ENCODE measurements at places on chromosomes 16 and 17. TPM values are rescaled to one million over a fixed set of nuclear protein-coding genes. Genes with fewer than 3 reads are reported as not detected.

Gene CPNE7
- polyA plus RNA-seq, result 9.6 TPM

Gene SPN
- polyA plus RNA-seq, result 49.3 TPM

Gene HOXB13
- polyA plus RNA-seq, result 0.32 TPM

Gene AARSD1
- 42.5 TPM for polyA plus RNA-seq

Gene PRKCB
- 21.9 TPM for polyA plus RNA-seq

Gene SUMO2
- 135 TPM for polyA plus RNA-seq

Gene CASKIN2
- 5.4 TPM for polyA plus RNA-seq

Gene ADAD2
- polyA plus RNA-seq, result 0.71 TPM

Gene CSH2
- 11.2 TPM for polyA plus RNA-seq

Gene IL21R
- 12.8 TPM for polyA plus RNA-seq

Gene SUZ12
- polyA plus RNA-seq, result 33.0 TPM

Gene NPIPB9
- polyA plus RNA-seq, result 1.4 TPM

Gene SMIM22
- polyA plus RNA-seq, result 16.2 TPM

Gene MYO15A
- polyA plus RNA-seq, result 1.9 TPM

Gene POLG2
- 24.4 TPM for polyA plus RNA-seq

Gene CHCT1
- polyA plus RNA-seq, result 0.05 TPM

Gene HP
- 16.9 TPM for polyA plus RNA-seq

Gene ZNF287
- polyA plus RNA-seq, result 7.6 TPM

Gene HOXB4
- polyA plus RNA-seq, result 1.5 TPM

Gene CWC25
- polyA plus RNA-seq, result 36.2 TPM

Gene CHST4
- 0.34 TPM for polyA plus RNA-seq

Gene PPP1R27
- polyA plus RNA-seq, result 0.94 TPM

Gene ARHGDIG
- 0.52 TPM for polyA plus RNA-seq

Gene CD300C
- polyA plus RNA-seq, result 1.2 TPM

Gene OTOP2
- polyA plus RNA-seq, result 0.23 TPM

Gene C16orf82
- polyA plus RNA-seq, result 0.05 TPM

Gene SLC5A10
- polyA plus RNA-seq, result 0.52 TPM

Gene PRR11
- 3.2 TPM for polyA plus RNA-seq

Gene CSH1
- 11.6 TPM for polyA plus RNA-seq

Gene SNX20
- polyA plus RNA-seq, result 25.0 TPM

Gene SLFN14
- polyA plus RNA-seq, result 0.02 TPM

Gene KRT31
- polyA plus RNA-seq, result 6.4 TPM

Gene KCNH4
- polyA plus RNA-seq, result 0.09 TPM

Gene NOG
- 1.3 TPM for polyA plus RNA-seq

Gene IRX6
- polyA plus RNA-seq, result 1.1 TPM

All from thymus (tissue), 14 donors.